ENCODE measurements at places on chromosomes 2 and 18. TPM values are rescaled to one million over a fixed set of nuclear protein-coding genes. Genes with fewer than 3 reads are reported as not detected.

Gene SLC40A1
- 78.4 TPM for total RNA-seq

GRCh38 chr2:215031321-215031720, 107.1 kb downstream of the ABCA12 start:
- DNase-seq, result no peak

Gene SAG
- total RNA-seq, result not detected

DNA sequence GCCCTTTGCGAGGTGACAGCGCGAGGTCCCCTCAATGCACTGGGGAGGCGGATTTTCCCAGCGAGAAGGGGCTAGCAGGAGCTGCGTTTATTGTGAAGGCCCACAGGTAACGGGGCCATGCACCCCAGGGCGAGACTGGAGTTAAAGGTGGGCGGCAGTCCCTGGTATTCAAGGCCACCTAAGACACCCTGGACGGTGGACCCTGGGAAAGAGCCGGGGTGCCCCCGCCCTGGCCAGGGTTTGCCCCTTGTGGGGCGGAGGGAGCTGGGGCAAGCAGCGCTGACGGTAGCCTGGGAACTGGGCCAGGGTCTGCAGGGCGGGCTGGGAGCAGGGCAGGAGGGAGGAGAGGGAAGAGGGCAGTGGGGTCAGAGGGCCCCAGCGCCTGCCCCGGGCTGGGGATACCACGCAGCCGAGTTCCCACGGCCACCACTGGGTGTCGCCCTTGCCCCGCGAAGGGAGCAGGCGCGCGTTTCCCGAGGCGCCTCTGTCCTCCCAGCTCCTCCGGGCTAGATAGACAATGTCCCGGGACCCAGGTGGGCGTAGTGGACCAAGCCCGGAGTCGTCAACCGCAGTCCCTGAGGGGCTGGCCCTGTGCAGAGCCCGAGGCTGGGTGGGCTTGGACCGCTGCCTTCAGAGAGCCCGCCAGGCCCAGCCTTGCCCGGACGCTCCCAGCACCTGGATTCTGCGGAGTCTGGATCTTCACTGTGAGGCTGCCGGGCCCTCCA, 80.2 kb downstream of the SMAD4 start:
- peak; percentile 72 for DNase-seq

Gene ATP9B
- 48.2 TPM for total RNA-seq

Gene ICOS
- total RNA-seq, result 0.85 TPM

- DNase-seq, result peak; percentile 47
These were observed 776.8 kb downstream of the CCDC85A start for GRCh38 chr2:56960581-56960980.

GRCh38 chr2:38239452-38239851, 137.6 kb downstream of the ATL2 start:
- DNase-seq, result no peak

DNA sequence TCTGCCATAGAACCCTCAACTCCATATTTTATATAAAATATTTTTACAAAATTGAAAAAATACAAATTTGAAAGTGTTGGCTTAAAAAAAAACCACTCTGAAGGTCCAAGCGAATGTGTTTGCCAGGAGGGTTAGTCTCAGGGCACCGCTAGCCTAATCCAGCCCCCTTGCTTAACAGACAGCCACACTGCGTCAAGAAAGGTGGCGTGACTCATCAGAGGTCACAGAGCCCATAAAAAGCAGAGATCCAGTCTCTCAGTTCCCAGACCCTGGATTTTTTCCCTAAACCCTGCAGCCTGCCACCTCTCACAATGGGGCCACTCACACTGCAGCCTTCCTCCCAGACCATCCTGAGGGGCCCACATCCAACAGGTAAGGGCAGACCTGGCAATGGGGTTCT, 3.9 kb upstream of the TNS1 start:
- DNase-seq, result no peak

Gene POTEI
- total RNA-seq, result not detected
